Left lung (tissue), 14 donors: ENCODE measurements at places on chromosomes 7 and 10.

- no peak for DNase-seq
These were observed 101.9 kb downstream of the EVX1 start for GRCh38 chr7:27344471-27344870.

- DNase-seq = no peak
These were observed 513 bp downstream of the TMEM178B start for GRCh38 chr7:141074162-141074991.

DNA sequence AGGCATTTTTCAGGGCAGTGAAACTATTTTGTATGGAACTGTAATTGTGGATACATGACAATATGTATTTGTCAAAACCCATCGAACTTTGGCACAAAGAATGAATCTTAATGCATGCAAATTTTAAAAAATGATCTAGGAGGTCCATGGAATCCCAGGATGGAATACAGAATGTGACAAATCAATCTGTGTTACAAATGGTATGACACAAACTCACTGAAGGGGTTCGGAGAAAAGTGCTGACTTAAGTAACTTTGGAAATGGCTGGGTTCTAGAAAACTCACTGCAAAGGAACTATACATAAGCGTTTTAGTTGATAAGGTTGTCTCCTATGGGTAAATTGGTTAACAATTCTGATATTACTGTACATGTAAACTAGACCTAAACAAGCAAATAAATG, 26.0 kb downstream of the CALN1 start:
- DNase-seq = no peak

- no peak for DNase-seq
These were observed 22.0 kb downstream of the VWA2 start for GRCh38 chr10:114261076-114261475.

- DNase-seq = peak; percentile 70
These were observed 73.0 kb downstream of the TCF7L2 start for GRCh38 chr10:113023017-113023416.

DNA sequence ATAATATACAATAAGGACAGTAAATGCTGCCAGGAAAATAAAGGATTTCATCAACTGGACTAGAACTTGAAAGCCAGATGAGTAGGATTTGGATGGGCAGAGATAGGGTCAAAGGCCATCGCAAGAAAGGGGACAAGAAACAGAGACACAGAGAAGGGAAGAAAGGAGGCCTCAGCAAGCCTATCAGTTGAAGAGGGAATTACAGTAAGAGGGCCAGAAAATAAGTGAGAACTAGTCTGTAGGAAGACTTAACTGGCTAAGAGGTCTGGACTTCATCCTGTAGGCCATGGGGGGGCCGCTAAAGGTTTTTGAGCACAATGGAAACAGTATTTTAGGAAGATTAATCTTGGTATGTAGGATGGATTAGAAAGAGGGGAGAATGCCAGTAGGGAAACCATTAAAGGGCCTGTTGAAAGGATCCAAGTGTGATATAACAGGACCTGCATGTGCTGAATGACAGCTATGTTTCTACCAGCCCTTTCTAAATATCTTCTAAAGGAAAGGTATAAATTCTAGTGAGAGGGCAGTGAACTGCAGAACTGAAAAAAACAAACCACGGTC, 174.4 kb downstream of the CHCHD3 start:
- no peak for DNase-seq

DNA sequence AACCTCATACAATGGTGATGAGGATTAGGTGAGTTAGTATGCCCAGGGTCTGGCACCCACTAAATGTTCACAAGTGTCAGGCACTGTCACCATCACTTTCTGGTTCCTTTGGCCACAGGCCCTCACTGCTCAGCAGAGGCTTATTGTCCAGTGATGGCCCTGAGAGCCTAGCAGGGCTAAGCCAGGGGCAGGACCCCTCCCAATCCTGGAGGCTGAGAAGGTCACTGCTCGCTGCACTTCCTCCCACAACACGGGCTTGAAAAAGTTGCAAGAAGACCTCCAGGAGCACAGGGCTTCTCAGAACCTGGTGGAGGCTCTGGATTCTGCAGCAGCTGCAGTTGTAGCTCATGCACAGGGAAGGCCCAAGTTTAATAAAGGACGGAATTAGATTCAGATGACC, 48.1 kb downstream of the DRGX start:
- no peak for DNase-seq

DNA sequence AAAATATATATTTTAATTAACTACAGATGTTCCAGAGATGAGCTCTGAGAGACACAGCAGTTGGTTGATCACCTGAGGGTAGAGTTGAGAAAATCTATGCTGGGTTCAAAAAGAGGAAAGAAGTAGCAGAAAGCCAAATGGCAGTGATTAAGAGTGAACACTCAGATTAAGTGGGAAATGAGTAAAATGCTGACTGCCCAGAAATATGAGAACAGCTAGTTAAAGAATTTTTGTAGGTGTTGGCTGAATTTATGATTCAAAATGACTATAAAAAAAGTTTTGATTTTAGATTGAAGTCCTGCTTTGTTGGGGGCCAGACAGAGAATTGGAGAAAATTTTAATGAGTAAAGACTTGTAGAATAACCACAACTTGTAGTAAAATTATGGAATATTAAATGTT, 9.8 kb downstream of the TCTN3 start:
- DNase-seq = no peak

DNA sequence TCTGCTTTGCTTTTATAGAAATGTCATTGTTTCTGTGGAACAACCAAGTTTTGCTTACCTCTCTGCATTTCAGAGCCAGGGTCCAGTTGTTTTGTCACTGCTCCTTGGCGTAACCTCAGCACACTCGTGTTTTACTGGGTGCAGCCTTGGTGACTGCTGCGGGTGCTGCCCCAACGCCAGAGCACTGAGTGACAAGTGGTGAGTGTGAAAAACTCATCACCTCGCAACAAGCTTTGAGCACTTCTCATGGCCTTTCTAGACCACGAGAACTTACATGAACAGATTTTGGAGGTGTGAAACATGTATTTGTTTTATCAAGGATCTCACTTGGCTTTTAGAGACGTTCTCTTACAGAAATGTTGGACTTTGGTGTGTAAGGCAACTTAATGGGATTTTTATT, 31.0 kb downstream of the GLRX3 start:
- no peak for DNase-seq

DNA sequence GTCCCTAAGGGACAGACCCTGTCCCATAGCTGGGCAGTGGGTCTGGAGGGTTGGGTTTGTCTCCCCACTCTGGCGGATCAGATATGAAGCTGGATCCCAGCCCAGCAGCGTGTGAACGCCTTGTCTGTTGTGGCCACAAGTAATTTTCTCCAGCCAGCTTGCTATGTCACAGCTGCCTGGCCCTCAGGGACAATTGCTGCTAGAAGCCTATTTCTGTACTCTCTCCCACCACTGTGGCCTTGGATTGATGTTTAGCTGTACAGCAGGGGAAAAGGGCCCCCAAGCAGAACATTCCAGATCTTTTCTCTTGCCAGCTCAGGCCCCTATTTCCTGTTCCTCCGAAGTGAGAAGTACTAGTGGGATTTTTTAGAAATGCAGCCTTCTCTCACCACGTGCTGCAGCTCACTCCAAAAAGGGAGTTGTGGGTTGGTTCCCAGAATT, 53.5 kb upstream of the WAC start:
- no peak for DNase-seq
